AG08395 (cell line): ENCODE measurements at places on chromosomes 12 and 14.

- DNase-seq: no peak
These were observed 16.4 kb downstream of the NR1H4 start for GRCh38 chr12:100490056-100490455.

DNA sequence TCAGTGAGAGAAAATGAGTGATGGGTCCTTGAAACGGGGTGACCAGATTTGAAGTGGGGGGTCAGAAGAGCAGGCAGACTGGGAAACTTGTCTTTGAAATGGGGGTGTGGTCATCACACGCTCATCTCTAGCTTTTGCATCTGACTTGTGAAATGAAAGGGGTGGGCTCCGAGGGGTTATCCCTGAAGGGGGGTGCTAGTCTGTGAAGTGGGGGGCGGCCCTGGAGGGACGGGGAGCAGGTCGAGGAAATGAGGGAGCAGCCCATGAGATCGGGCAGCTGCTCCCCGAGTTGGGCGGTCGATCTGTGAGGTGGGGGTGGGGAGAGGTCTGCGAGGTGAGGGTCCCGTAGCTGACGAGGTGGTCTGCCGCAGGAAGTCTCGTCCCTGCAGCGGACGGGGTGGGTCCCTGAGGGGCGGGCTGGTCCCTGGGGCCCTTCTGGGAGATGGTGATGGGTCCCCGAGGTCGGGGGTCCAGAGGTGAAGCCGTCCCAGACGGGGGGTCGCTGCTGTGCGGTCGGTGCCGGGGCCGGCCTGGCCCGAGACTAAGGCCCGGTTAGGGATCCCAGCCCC, 542 bp downstream of the PXN start:
- DNase-seq: no peak

GRCh38 chr12:131218026-131218922, 264.6 kb downstream of the ADGRD1 start:
- DNase-seq: no peak

DNA sequence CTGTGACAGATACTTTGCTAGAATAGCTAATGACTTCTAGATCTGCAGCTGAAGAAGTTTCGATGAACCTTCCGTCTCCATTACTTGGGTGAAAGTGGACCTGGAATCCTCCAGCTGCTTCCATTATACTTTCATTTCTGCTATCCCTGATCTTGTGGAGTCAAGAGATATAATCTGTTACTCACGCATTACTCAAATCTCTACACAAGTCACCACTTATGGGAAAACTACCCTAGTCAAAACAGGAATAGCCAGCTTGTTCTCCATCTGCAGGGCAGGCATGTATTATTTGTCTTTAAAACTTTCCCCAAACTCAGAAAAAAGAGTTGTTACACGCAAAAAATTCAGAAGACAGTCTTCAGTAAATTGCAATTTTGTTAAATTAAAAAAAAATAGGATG, 2.8 kb upstream of the KTN1 start:
- no peak for DNase-seq

GRCh38 chr12:93181409-93181965, 196.2 kb upstream of the NUDT4 start:
- no peak for DNase-seq

DNA sequence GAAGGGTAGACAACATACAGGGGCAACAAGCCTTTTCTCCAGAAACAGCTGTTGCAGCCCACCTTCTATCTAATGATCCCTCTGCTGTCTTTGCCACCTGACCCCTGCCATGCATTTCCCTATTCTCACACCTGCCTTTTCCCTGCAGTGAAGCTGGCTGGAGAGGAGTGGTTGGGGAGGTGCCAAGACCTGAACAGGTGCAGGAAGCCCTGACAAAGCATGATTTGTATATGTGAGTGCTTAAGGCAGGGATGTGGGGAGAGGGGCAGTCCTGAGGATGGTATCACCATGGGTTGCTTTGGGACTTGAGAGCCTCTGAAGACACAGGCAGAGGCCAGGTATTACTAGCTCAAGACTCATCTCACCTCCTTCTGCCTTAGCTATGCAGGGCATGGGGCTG, 2.9 kb upstream of the PFDN5 start:
- no peak for DNase-seq

GRCh38 chr14:65238456-65238855, 136.1 kb upstream of the MAX start:
- no peak for DNase-seq

GRCh38 chr14:23361763-23362162, 3.2 kb downstream of the EFS start:
- no peak for DNase-seq

DNA sequence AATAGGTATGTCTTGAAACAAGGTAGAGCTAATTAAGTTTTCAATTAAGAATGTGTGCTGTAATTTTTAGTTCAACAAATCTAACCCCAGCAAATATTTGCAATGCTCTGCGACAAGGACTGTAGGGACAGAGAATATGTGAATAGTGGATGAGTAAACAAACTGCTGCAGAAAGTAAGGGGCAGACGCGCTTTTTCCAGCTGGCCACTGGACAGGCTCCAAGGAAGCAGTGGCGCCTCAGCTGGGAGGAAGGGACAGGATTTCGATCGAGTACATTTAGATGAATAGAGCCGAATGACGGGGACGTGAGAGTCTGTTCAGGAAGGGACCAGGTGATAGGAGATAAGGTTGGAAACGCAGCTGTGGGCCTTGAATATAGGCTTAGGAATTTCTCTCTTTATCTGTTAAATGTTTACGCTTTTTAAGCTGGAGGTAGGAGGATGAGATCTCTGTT, 69.3 kb downstream of the ELK3 start:
- DNase-seq: no peak

- DNase-seq: no peak
These were observed 89.7 kb upstream of the BCL11B start for GRCh38 chr14:99361596-99362215.

GRCh38 chr12:77115471-77115870, 50.1 kb upstream of the E2F7 start:
- no peak for DNase-seq

DNA sequence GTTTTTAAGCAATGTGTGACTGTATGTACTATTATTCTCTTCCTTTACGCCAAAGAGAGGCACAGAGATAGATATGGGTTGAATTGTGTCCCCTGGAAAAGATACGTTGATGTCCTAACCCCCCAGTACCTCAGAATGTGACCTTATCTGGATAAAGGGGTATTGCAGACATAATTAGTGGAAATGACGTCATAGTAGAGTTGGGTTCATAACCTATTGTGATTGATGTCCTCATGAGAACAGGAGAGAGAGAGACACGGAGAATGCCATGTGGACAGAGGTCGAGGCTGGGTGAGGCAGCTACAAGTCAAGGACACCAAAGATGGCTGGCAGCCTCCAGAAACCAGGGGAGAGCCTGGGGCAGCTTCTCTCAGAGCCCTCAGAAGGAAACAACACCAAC, 376.3 kb downstream of the FUT8 start:
- no peak for DNase-seq

GRCh38 chr14:30204431-30204980, 276.9 kb upstream of the PRKD1 start:
- no peak for DNase-seq

DNA sequence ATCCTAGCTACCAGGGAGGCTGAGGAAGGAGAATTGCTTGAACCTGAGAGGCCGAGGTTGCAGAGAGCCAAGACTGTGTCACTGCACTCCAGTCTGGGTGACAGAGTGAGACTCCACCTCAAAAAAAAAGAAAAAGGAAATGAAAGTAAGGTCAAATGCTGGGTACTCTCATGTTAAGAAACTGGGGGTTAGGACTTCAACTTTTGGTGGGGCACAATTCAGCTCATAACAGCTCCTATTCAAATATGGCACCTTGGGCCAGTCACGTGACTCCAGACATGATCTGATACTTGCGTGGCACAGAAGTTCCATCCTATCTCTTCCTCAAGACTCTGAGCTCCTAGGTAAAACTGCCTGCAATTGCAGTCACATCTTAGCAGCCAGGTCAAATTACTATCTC, 142.7 kb downstream of the EGLN3 start:
- no peak for DNase-seq

- DNase-seq: no peak
These were observed 331.4 kb downstream of the BCAT1 start for GRCh38 chr12:24617471-24617870.

GRCh38 chr14:69226736-69227135, 33.2 kb upstream of the GALNT16 start:
- no peak for DNase-seq

GRCh38 chr12:28027947-28028724, 55.6 kb upstream of the PTHLH start:
- DNase-seq: no peak

DNA sequence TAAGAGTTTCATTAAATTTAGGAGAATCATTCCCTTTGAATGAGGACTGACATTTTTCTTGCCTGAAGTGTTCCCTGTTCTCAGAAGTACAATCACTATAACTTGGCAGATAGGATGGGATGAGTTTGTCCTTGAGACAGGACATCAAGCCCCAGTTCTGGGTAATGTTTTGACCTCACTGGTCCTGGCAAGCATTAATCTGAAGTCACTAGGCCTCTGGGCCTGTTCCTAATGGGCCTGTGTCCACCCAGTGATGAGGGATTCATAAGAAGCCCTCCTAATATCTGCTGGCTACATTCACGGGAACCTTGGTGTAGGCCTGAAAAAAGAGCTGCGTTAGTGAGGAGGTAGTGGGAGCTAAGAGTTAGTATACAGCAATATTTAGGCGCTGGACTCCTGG, 37.2 kb downstream of the NINJ2 start:
- no peak for DNase-seq

- peak; percentile 65 for DNase-seq
These were observed 279.8 kb upstream of the DIO2 start for GRCh38 chr14:80491131-80491530.
